IPS-NIHi11 (cell line): ENCODE measurements at places on chromosomes 4 and X.

GRCh38 chr4:123421227-123421936 lies 24.8 kb downstream of the SPRY1 start:
- no peak for DNase-seq

DNA sequence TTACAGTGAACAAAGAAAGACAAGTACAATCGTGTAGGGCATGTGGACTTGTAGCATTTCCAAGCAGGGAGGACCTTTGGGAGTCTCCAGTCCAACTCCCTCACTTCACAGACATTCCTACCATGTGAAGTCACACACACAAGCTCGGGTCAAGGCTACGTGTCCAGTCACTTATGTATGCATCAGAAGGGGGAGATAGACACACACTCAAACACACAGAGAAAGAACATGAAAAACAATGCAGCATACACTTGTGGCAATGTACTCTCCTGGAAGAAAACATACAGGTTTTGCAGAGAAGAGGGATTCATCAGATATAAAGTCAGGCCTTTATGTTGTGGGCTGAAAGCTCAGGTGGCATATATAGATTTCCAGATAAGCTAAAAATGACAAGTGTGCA lies 136.1 kb upstream of the MID1 start:
- DNase-seq, result peak; percentile 30

DNA sequence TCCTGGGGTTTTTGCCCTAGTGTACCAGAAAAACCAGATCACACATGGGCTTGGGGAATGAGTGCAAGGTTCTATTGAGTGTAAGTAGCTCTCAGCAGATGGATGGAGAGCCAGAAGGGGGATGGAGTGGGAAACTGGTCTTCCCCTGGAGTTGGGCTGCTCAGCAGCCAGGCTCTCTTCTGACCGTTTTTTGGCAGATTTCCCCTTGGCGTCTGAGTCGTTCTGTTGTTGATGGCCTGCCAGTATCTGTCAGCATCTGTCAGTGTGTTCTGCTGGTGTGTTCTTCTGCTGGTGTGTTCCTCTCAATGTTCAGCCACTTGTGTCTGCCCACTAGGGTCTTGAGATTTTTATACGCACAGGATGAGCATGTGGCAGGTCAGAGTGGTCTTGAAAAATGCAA lies 633.9 kb upstream of the CPEB2 start:
- DNase-seq, result no peak

DNA sequence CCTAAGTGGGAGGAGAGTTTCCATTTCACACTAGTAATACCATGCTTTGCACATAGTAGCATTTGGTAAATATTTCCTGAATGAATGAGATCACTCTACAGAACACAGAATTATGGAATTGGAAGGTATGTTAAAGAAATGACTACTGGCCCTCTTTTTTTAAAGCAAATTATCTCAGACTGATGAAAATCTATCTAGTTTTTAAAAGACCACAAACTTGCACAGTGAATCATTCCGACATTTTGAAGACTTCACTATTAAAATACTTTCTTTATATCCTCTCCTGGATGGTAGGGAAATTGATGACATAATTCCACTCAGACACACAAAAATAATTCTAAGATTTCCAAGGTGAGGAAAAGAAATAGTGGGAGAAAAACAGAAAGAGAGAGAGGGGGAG lies 68.4 kb upstream of the ETNPPL start:
- no peak for DNase-seq

- DNase-seq, result no peak
Observed at GRCh38 chr4:168854350-168854921, 155.6 kb downstream of the CBR4 start.

GRCh38 chr4:105130945-105131344 lies 15.7 kb upstream of the TET2 start:
- no peak for DNase-seq

- DNase-seq, result no peak
Observed at GRCh38 chr4:173325007-173325736, 9.0 kb downstream of the HMGB2 start.
